ENCODE measurements at places on chromosomes 4 and X.

DNA sequence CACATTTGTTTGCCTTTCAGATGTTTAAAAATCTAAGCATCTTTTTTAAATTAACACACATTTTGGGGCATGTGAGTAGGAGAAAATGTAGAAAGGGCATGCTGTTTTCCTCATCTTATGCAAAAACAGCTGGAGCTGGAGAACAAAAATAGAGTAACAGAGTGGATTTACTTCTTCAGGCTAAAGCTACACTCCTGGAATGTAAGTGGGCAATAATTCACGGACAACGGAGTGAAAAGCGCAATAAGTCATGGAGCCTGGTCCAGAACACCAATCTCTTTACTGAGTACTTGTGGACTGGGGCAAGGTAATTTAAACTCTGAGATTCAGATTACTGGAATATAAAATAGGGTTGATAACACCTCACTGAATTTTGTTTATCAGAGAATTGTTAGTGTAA, 1018.8 kb upstream of the HS3ST1 start:
- no peak for DNase-seq

- no peak for DNase-seq
Observed at GRCh38 chr4:36303426-36304137, 22.2 kb downstream of the DTHD1 start.

DNA sequence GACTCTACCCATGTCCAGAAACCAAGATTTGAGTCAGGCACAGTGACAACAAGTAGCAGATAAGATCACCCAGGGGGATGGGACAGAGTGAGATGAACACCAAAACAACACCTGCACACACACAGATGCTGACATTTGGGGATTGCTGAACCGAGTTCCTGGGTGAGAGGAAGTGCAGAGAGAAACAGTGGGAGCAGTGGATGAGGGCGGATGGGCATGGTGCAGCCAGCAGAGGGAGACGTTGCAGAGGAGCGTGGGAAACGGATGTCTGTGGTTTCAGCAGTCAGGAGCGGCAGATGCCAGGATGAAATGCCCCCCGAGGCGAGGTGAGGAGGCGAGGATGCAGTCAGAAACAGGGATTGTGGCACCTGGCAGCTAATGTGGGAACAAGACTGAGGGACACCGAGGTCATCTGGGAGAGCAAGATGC, 78.6 kb upstream of the STS start:
- no peak for DNase-seq

DNA sequence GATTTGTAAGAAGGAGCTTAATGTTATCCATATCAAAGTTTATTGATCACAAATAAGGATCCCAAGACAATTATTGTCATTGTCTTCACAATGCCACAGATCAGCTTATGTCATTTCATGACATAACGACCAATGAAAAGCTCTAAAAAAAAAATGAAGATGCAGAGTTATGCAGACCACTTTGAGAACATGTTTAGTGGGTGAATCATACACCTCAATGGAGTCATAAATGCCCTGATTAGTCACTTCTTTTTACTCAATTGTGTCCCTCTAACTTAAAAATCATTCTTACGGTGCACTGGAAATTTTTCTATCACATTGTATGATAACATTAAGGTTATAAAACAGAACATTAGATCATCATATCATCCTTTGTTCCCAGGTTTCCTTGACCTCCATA, 87.6 kb upstream of the GABRG1 start:
- DNase-seq = no peak

DNA sequence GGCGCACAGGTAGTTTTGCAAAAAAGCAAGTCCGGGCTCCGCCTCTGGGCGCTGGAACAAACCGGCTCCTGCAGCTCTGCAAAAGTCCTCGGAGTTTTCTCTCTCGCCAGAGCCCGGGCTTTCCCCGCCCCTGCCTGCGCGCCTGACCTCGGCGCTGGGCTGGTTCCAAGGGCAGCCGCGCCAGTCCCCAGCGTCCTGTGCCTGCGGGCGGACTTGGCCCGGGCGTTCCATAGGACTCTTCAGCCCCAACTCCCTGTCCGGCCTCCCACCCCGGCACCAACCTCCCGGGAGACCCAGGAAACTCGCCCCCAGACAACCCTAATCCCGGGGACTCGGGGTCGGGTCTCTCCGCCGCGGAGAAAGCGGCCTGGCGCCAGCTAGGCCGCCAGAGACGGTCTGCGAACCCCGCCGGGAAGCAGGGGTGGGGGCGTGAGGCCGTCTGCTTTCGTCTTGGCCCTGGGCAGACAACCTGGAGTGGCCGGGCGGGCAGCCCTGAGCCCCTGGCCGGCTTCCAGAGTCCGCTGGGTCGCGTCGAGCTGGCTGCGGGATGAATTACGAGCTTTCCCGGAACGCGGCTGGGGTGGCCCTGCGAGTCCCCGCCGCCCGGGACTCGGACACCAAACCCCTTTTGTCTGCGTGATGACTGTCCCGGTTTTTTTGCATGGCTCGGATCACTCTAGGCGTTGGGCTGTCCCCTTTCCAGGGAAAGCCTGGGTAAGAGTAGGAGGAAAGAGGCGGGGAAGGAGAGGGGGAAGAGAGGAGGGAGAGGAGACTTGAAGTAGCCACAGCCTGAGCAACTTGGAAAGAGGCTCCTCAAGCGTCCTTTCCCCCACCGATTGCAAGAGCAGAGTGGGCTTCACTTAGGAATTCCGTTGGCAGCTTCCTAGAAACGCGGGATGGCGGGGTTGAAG, 916 bp downstream of the MXRA5 start:
- DNase-seq = no peak

DNA sequence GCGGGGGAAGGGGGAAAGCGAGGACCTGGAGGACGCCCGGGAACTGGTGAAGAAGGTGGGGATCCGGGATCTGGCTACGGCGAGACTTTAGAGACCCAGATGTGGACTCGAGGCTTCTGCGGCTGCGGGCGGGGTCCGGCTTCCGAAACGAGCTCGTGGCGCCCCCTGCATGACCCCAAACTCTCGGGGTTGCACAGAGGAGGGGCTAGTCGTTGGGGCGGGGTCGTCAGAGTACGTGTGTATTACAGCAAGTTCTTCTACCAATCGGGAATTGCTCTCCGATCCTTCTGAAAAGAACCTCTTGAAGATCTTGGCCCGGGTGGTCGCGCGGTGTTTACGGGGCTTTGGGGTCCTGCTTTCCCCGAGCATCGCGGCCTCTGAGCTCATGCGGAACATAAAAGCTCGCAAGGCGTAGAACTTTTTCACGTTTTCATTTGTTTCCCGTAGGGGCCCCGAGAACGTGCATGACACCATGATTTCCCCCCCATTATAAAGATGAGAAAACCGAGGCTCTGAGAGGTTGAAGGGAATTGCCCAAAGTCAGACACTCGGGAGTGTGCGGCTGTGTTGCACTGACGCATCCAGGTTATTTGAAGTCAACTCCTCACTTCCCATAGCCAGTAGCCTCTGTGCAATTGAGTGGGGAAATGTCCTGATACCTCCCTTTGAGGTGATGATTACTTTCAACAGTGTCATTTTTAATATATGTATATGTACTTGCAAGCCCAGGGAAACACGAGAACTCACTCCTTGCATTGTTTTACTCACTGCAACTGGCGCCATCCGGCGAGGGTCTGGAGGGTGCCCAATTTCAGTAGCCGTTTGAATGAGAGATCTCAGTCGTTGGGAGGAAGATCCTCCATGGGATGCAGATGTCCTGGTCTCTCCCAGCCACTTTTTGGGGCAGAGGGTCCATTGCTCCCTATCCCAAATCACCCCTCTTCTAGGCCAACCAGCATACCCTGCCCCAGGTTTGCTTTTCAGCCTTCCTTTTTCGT, at the start of gene BEND4:
TSS of gene BEND4 (minus strand) at position 149 of the 998 bp plus-strand sequence. CDS start 512 bp downstream, outside the sequence.
- no peak for DNase-seq

GRCh38 chr4:29459926-29460325, 1260.2 kb upstream of the PCDH7 start:
- DNase-seq = no peak

DNA sequence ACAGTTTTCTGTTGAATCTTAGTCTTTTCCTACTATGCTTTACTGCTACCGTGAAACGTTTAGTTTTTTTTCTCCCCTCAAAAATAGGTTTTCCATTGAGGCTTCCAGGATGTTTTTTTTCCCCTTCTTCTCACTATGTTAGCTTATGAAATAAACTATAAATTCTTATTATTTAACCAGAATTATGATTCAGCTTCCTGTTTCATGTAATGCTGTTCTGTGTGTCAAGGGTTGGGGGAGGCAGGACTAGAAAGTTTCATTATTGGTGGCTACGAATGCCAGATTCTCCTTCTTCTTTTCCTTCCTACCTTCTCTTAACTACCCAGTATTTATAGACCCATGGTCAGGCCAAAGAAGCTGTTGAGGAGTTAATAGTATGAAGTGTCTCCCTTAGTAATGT, 11.8 kb downstream of the CLCN5 start:
- DNase-seq = no peak

DNA sequence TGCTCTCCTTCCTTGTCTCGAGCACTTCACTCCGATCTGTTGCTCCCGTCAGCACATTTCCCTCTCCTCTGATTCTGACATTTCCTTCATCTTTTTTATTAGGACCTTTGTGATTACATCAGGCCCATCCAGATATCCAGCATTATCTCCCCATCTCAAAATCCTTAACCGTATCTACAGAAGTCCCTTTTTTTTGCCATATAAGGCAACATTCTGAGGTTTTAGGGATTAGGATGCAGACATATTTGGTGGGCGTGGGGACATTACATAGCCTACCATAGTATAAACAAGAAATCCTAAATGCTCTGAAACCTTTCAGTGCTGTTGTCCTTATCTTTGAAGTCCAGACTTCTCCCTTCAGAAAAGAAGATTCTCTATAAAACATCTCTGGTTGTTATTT, 505.0 kb upstream of the PITX2 start:
- DNase-seq = no peak

- DNase-seq = no peak
Observed at GRCh38 chrX:127552571-127552970, 499.6 kb downstream of the ACTRT1 start.

- no peak for DNase-seq
Observed at GRCh38 chr4:166662266-166662843, 571.9 kb downstream of the SPOCK3 start.

GRCh38 chr4:150305995-150306394, 227.8 kb downstream of the DCLK2 start:
- DNase-seq = no peak

- DNase-seq = no peak
Observed at GRCh38 chr4:83454686-83455085, 937 bp downstream of the HELQ start.

DNA sequence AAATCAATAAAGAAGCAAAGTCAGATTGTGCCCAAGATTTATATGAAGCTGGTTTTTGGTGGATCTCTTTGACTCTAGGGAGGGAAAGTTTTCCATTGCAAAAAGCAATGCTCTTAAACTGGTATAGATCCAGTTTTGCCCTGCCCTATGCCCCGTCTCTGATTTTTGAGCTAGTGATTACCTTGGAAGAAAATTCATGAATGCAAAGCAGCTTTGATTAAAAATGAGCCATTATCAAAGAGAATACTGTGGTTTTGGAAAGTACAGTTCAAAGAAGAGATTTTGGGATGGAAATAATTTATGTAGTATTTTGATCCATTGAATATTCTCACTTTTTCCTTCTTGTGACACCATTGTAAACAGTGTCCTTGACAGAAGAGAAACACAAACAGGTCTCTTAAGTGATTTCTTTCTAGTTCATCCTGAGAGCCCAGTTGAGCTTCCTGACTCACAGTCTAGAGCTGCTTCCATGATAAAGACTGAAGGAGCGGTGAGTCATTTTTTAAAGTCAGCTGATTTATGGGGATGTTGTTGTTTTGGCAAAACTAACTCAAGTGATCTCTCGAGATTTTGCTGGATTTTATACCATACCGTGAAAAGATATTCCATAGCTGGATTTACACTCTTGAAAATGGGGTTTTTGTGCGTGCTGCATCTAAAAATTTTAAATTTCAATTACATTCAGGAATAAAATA, 76.7 kb downstream of the AFF1 start:
- DNase-seq = no peak

GRCh38 chr4:87121341-87122065, 98.9 kb downstream of the KLHL8 start:
- DNase-seq = no peak

DNA sequence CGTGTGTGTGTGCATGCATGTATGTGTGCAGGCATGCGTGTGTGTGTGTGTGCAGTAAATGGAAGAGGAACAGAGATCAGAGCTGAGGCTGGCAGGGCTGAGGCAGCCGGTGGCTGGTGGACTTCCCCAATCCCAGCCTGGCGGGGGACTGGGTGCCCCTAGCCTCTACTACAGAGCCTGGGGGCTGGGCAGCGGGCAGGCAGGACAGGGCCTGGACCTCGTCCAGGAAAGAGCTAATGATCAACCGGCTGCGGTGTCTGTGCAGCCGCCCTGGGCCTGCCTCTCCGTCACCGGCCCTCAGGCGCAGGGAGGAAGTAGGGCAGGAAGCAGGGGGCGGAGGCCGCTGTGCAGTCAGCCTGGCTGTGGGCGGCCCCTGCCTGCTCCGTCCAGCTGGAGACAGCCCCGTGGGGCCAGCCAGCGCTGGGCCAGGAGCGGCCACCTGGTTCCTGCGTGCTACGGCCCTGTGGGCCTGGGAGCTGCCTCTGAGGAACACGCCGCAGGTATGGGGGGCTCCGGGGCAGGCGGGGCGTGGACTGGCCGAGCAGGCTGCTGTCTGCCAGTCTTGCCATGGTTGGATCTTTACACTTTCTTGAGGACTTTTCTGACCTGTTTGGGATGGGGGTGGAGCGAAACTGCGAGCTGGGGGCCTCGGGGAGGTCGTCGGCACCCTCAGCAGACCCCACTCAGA, at the start of gene SH3TC1:
TSS of gene SH3TC1 (plus strand) at position 385 of the 688 bp plus-strand sequence. CDS start 5,905 bp downstream, outside the sequence.
- DNase-seq = peak; percentile 69

GRCh38 chrX:1153940-1154339, 58.5 kb downstream of the CRLF2 start:
- DNase-seq = no peak

GRCh38 chr4:48203819-48204218, 65.8 kb downstream of the TEC start:
- DNase-seq = no peak

DNA sequence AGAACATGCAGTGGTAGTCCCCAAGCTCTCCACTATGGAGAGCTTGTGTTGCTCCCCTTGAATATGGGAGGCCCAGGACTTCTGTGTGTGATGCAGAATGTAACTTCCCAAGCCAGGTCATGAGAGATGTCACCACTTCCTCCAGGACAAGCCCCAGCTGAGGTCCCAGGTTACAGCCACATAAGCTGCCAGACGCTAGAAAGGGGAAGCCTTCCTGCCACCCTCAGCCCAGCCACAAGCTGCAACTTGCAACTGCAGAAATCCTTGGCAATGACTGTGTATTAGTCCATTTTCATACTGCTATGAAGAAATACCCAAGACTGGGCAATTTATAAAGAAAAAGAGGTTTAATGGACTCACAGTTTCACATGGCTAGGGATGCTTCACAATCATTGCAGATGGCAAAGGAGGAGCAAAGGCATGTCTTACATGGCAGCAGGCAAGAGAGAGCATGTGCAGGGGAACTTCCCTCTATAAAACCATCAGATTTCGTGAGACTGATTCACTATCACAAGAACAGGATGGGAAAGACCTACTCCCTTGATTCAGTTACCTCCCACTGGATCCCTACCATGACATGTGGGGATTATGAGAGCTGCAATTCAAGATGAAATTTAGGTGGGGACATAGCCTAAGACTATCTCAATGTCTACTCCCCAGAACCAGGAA, 91.5 kb upstream of the DHX15 start:
- DNase-seq = no peak

- DNase-seq = no peak
Observed at GRCh38 chr4:138741766-138742377, 273.7 kb upstream of the NOCT start.
